ENCODE measurements at places on chromosomes 5 and 9.

- no peak for DNase-seq
Measured at GRCh38 chr5:116174111-116174510, 89.3 kb downstream of the COMMD10 start.

GRCh38 chr9:95834281-95834907, 41.1 kb upstream of the ERCC6L2 start:
- DNase-seq: no peak

DNA sequence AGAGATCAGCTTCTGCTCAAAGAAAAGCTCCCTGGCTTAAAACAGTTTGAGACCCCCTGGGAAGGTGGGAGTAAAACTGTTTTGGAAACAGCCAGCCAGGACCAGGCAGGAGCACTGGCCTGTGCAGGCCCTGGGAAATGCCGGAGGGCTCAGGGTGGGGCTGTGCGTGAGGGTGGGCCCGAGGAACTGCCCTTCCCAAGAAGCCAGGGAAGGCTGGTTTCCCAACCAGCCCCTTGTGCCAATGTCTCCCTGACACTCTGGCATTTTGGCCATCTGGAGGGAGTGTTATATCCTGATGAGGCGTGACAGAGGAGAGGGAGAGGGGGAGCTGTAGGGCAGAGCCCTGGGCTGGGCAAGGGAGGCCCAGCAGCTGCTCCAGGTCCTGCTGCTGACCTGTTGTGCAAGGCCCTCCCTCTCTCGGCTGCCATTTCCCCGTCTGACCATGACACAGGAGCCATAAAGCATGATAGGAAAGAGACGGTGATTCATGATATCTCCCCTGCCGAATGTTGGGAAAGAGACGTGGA, 16.1 kb downstream of the OLFML2A start:
- DNase-seq: peak; percentile 56

- DNase-seq: no peak
Measured at GRCh38 chr5:87674235-87674634, 261.5 kb upstream of the CCNH start.

DNA sequence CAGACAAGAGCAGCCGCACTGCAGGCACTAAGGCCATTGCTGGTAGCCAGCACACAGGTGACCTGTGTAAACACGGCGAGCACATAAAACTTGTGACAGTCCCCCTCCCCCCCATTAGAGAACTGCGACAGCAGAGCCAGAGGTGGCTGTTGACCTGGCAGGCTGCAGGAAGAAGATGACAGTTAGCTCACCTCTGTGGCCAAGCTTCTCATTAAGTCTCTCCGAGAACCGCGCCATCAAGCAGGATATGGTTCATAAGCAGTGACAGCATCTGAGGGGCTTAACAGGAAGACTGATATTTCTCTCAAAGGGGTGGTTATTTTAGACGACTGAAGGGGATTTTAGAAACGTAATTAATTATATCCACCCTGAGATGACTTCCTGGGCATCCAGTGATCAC, 5.2 kb downstream of the SURF4 start:
- no peak for DNase-seq

DNA sequence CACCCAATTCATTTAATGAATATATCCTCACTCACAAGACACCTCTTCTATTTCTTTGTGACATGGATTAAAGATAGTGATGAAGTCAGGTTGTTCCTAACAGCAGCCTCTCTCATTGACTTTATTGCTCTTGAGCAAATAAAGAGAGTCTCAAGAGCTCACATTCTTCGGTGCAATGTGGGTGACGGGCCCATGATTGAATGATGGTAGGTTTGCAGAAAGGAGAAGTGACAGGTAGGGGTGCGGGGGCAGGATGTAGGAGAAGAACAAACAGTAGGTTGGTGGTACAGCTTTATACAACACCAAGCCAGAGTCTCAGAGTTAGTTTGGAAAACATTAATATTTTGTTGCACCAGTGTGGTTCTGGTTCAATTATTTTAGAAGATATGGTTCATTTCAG, 122.2 kb downstream of the SLIT3 start:
- no peak for DNase-seq

- no peak for DNase-seq
Measured at GRCh38 chr5:90294604-90295003, 115.0 kb downstream of the CETN3 start.

- DNase-seq: no peak
Measured at GRCh38 chr5:40945111-40945510, 35.8 kb downstream of the C7 start.

GRCh38 chr5:170449232-170449631, 54.6 kb upstream of the KCNIP1 start:
- no peak for DNase-seq

- peak; percentile 69 for DNase-seq
Measured at GRCh38 chr5:82476155-82476554, 198.0 kb upstream of the RPS23 start.

- DNase-seq: no peak
Measured at GRCh38 chr5:170941788-170942187, 80.0 kb downstream of the RANBP17 start.

GRCh38 chr9:105449081-105449480, 1.2 kb downstream of the FSD1L start:
- no peak for DNase-seq

- peak; percentile 33 for DNase-seq
Measured at GRCh38 chr9:105280691-105281090, 36.2 kb downstream of the SLC44A1 start.

- DNase-seq: no peak
Measured at GRCh38 chr9:82706786-82707185, 356.2 kb downstream of the RASEF start.

DNA sequence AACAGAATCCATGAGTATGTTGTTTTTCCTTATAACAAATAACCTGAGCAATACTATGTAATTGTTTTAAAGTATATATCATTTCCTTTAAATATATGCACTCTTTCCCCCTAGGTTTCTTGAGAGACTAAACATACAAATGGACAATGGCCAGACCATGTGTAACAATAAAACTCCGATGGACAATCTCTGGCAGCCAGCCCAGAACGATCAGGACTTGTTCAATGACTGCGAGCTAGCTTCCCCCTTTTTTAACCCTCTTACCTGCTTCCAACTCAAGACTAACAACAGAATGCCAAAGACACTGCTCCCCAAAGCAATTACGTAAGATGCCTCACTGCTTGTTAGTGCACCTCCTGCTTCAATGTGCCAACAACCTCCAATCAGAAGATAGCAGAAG, 94.9 kb downstream of the HTR4 start:
- DNase-seq: no peak

GRCh38 chr9:72937545-72937944, 15.3 kb downstream of the ALDH1A1 start:
- peak; percentile 68 for DNase-seq

DNA sequence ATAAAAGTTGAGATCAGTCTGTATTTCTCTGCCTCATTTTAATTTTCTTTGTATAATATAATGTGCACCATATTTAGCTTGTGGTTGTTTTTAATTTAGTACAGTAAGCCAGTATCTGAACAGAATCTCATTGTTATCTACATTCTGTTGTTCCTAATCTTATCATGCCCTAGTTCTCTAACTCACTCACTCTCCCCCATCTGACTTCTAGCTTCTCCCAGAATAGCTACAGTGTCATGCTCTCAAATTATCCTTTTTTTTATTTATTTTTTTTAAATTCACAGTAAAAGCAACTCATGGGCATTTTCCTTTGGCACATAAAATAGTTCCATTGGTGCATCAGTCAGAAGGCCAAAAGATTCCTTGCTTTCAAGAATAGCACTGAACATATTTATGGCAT, 156.6 kb downstream of the TRPM3 start:
- no peak for DNase-seq

GRCh38 chr9:84504360-84504759, 163.8 kb upstream of the SLC28A3 start:
- DNase-seq: peak; percentile 63

- DNase-seq: no peak
Measured at GRCh38 chr5:83472508-83473345, 1.2 kb downstream of the VCAN start.

- no peak for DNase-seq
Measured at GRCh38 chr5:180799194-180799593, 3.4 kb downstream of the MGAT1 start.
